ENCODE measurements at places on chromosomes 3 and 15. TPM values are rescaled to one million over a fixed set of nuclear protein-coding genes. Genes with fewer than 3 reads are reported as not detected.
A peak's percentile ranks its signal among the peaks of the same experiment; 100 is the strongest.

The TEX55 gene
- total RNA-seq = not detected

The PLD1 gene
- total RNA-seq = 108 TPM

The MOBP gene
- total RNA-seq = 0.44 TPM

The C15orf40 gene
- 27.9 TPM for total RNA-seq

The RPP25 gene
- 13.7 TPM for total RNA-seq

The SPTBN5 gene
- 19.0 TPM for total RNA-seq

The CATSPER2 gene
- total RNA-seq = 3.8 TPM

The TGFBR2 gene
- 250 TPM for total RNA-seq

The DPPA2 gene
- not detected for total RNA-seq

The LEO1 gene
- 22.6 TPM for total RNA-seq

The LDHAL6B gene
- total RNA-seq = not detected

The PIK3CA gene
- total RNA-seq = 25.6 TPM

DNA sequence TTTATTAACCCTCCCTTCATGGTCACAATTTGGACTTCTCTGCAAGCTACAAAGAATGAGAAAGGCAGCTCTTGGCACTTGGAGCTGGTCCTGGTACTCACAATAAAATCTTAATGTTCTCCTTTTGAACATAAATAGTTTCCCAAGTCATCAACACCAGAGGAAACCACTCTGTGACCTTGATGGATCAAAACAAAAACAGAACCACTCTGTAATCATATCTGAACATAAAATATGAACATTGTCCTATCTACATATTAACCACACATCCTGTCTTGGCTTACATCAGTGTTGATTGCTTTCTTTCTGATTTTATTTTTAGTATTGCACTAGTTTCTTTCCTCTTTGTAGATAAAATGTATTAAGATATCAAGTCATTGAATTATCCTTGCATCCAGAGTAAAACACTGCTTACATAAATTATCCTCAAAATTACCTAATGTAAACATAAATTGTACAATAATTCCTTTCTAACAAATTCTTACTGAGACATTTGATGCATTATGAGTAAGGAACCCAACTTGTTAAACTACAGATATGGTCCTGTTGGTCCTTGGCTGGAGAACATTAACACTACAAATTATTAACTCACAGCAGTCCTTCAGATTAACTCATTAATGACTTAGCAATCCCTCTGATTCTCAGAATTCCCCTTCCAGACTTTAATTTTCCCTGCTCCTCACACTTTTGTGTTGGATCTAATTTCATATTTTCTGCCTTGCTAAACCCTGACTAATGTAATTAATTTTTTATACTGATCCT, 860.5 kb downstream of the DIPK2A start:
- no peak overlapping the region for H3K4me3 ChIP-seq
- peak overlapping the region; percentile 28 for H3K27ac ChIP-seq
- no peaks in the 10 kb centered on the region for H3K27me3 ChIP-seq
- DNase-seq = peak; percentile 90

DNA sequence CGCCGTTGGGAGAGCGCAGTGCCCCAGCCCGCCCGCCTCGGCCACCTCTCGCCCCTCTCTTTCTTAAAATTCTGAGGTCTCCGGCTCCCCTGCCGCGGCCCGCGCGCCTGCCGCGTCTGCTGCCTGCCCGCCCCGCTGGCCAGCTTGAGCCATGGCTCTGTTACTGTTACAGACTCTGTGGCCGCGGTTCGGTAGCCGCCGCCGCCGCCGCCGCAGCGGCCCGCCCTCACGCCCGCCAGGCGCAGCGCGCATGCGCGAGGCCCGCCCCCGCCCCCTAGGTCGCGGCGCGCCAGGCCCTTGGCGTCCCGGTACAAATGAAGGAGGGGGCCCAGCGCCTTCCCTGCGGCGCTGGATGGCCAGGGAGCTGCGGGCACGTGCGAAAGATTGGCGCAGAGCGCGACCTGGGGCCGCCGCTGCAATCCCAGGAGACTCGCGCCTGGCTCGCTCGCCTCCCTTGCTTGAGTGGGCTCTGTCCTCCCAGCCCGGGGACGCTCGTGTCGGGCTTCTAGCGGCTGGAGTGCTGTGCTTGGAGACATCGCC, at the start of gene ONECUT1:
TSS of gene ONECUT1 (minus strand) at position 168 of the 540 bp plus-strand sequence. CDS start 452 bp downstream, outside the sequence.
- H3K4me1 ChIP-seq = peaks cover 9% of the 10 kb centered on the region
- peaks cover 83% of the 10 kb centered on the region for H3K27me3 ChIP-seq
- H3K36me3 ChIP-seq = no peaks in the 10 kb centered on the region
- no peak within 1 kb of the TSS for H3K4me3 ChIP-seq

GRCh38 chr3:123067689-123068600, 1.1 kb downstream of the PDIA5 start:
- DNase-seq = peak; percentile 31
- H3K4me3 ChIP-seq = peak overlapping the region; percentile 92
- peaks cover 2% of the 10 kb centered on the region for H3K27me3 ChIP-seq
- no peaks in the 10 kb centered on the region for H3K36me3 ChIP-seq

DNA sequence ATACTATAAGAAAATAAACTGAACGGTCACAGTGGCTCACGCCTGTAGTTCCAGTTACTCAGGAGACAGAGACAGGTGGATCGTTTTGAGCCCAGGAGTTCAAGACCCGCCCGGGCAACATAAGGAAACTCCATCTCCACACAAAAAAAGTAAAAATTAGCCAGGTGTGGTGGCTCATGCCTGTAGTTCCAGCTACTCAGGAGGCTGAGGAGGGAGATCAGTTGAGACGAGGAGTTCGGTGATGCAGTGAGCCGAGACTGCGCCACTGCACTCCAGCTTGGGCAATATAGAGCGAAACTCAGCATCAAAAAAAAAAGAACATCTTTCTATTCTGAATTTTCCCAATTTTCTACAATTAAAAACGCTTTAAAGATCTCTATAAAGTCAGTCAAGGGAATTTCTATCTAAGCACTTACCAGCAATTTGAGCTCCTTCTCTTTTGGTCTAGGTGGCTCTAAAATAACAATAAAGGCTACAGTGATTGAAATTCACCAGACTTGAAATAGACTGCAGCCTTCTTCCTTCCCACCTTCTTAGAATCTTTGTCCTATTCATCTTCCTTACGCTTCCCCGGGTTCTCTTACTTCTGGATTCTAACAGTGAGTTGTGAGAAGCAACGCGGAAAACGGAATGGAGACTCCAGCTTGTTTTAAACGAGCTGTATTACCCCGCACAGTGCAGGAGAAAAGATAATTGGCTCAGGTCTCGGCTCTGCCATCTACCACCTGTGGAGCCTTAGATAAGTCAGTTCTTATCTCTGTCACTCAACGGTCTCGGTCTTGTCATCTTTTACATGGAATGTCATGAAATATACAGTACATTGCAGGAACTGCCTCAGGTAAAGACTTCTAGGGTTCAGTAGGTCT, 812 bp upstream of the SEC62 start:
- peak overlapping the region; percentile 25 for H3K4me3 ChIP-seq
- DNase-seq = no peak

GRCh38 chr3:126004217-126004616, 35.2 kb downstream of the ROPN1B start:
- H3K4me1 ChIP-seq = no peaks in the 10 kb centered on the region
- no peaks in the 10 kb centered on the region for H3K27me3 ChIP-seq
- H3K27ac ChIP-seq = no peak overlapping the region
- H3K4me3 ChIP-seq = no peak overlapping the region

DNA sequence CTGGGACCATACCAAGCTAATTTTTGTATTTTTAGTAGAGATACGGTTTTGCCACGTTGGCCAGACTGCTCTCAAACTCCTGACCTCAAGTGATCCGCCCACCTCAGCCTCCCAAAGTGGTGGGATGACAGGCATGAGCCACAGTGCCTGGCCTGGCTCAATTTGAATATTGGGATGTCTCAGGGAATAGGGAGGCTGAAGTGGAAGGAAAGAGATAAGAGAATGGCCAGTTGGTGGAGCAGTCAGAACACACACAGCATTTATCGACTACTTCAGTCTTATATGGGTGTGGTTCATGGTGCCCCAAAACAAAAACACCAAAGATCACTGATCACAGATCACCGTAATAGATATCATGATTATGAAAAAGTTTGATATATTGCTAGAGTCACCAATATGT, 144.4 kb downstream of the GMNC start:
- H3K36me3 ChIP-seq = no peaks in the 10 kb centered on the region
- no peaks in the 10 kb centered on the region for H3K4me1 ChIP-seq
- no peaks in the 10 kb centered on the region for H3K27me3 ChIP-seq
- no peak for DNase-seq
- H3K27ac ChIP-seq = no peak overlapping the region

- H3K36me3 ChIP-seq = no peaks in the 10 kb centered on the region
- H3K27me3 ChIP-seq = no peaks in the 10 kb centered on the region
- H3K4me3 ChIP-seq = peak overlapping the region; percentile 46
- peak; percentile 73 for DNase-seq
These were observed 6.4 kb downstream of the CELSR3 start for GRCh38 chr3:48656061-48656840.

- no peaks in the 10 kb centered on the region for H3K4me1 ChIP-seq
- no peaks in the 10 kb centered on the region for H3K36me3 ChIP-seq
- no peak overlapping the region for H3K27ac ChIP-seq
These were observed 71.6 kb downstream of the IMPG2 start for GRCh38 chr3:101248736-101249135.

DNA sequence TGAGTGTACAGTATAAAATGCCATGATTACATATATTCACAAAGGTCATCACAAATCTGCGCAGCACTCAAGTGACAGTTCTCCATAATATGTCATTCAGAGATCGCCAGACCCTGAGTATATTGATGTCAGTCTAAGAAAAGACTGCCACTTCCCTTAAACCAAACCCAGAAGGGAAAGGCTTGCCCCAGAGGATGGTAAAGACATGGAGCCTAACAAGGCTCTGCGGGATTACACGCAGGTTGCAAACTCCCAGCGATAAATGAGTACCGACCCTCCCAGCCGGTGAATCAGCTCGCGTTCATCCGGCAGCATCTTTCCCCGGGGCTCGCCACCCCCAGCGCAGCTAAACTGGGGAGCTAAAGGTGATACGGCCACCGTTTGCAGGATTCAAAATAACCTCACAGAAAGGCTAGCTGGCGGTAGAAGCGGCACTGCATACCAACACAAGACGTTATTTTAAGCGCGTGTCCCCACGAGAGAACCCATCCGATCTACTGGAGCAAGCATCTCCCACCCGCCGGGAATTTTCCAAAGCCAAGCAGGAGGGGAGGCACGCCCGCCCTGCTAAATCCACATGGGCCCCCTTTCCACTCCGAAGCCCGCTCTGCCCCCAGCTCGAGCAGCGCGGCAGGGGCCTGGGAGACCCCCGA, 643 bp downstream of the MYO5A start:
- no peaks in the 10 kb centered on the region for H3K27me3 ChIP-seq
- DNase-seq = peak; percentile 57
- peak overlapping the region; percentile 70 for H3K4me3 ChIP-seq

GRCh38 chr15:93477188-93477587, 388.2 kb upstream of the RGMA start:
- H3K4me1 ChIP-seq = no peaks in the 10 kb centered on the region
- H3K27ac ChIP-seq = no peak overlapping the region
- no peaks in the 10 kb centered on the region for H3K36me3 ChIP-seq
- no peak overlapping the region for H3K4me3 ChIP-seq

GRCh38 chr3:52480768-52481715, 14.1 kb upstream of the STAB1 start:
- no peak overlapping the region for H3K4me3 ChIP-seq
- no peak overlapping the region for H3K27ac ChIP-seq
- no peak for DNase-seq
- no peaks in the 10 kb centered on the region for H3K4me1 ChIP-seq
- peaks cover 18% of the 10 kb centered on the region for H3K36me3 ChIP-seq
- no peaks in the 10 kb centered on the region for H3K27me3 ChIP-seq

DNA sequence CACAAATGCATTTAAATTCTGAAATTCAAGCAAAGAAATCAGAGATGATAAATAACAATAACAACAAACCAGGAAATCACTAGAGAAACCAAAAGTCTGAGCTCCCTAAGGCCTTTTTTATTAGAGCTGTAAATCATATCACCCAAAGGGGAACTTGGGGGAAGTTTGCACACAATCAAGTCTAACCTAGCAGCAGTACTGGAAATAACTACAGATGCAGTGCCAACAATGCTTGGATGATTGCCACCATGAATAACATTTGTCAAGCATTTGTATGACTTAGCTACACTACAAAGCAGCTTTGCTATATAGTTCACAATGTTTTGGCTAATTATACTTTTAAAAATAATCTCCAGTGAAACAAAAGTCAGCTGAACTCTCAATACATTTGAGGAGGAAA, 27.8 kb downstream of the SHQ1 start:
- peak overlapping the region; percentile 24 for H3K27ac ChIP-seq
- no peaks in the 10 kb centered on the region for H3K36me3 ChIP-seq
- H3K4me3 ChIP-seq = no peak overlapping the region
- H3K27me3 ChIP-seq = no peaks in the 10 kb centered on the region

- no peak overlapping the region for H3K4me3 ChIP-seq
- no peaks in the 10 kb centered on the region for H3K27me3 ChIP-seq
- peaks cover 43% of the 10 kb centered on the region for H3K4me1 ChIP-seq
- peak; percentile 29 for DNase-seq
- peak overlapping the region; percentile 92 for H3K27ac ChIP-seq
These were observed 2.1 kb upstream of the USP3 start for GRCh38 chr15:63502137-63502766.

DNA sequence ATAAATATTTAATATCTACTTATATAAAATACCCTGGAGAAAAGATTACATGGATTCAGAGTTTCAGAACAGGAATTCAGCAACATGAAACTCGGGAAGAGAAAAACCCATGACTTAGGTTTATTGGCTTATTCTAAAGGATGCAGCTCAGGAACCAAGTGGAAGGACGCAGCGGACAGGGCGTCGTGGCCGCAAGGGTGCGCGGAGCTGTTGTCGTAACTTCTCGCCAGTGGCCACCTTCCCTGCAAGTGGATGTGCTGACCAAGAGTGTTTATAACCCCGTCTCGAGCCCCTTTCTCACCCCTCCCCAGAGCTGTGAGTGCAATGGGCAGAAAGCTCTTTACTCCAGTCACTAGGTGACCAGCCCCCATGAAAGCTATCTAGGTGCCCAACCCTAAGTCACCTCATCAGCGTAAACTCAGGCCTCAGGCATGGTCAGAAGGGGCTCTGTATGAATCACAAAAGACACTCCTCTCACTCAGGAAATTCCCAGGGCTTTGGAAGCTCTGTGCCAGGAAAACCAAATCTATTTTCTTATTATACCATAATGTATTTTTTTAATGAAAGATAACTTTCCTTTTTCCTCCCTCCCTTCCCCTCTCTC, 77.3 kb downstream of the CHRNA7 start:
- no peaks in the 10 kb centered on the region for H3K4me1 ChIP-seq
- no peaks in the 10 kb centered on the region for H3K27me3 ChIP-seq
- no peaks in the 10 kb centered on the region for H3K36me3 ChIP-seq
- H3K4me3 ChIP-seq = no peak overlapping the region
- no peak for DNase-seq
- no peak overlapping the region for H3K27ac ChIP-seq

GRCh38 chr15:45181491-45182285, 6.1 kb downstream of the SHF start:
- no peak for DNase-seq
- no peaks in the 10 kb centered on the region for H3K4me1 ChIP-seq
- no peak overlapping the region for H3K27ac ChIP-seq
- H3K36me3 ChIP-seq = no peaks in the 10 kb centered on the region
- no peak overlapping the region for H3K4me3 ChIP-seq
- H3K27me3 ChIP-seq = no peaks in the 10 kb centered on the region

All from endothelial cell of umbilical vein (primary cell).